ENCODE measurements at places on chromosomes 3 and 15.
A peak's percentile ranks its signal among the peaks of the same experiment; 100 is the strongest.

DNA sequence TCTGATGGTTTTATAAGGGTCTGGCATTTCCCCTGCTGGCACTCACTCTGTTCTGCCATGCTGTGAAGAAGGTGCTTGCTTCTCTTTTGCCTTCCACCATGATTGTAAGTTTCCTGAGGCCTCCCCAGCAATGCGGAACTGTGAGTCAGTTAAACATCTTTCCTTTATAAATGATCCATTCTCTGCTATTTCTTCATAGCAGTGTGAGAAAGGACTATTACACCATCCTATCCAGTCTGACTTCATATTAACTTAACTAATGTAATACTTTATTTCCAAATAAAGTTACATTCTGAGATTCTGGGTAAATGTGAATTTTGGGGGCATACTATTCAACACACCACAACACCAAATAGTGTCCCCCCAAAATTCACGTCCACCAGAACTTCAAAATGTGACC lies 22.2 kb upstream of the MAP3K13 start:
- no peak for DNase-seq

GRCh38 chr15:78906316-78906620 lies 33.6 kb downstream of the MORF4L1 start:
- peak; percentile 93 for DNase-seq

DNA sequence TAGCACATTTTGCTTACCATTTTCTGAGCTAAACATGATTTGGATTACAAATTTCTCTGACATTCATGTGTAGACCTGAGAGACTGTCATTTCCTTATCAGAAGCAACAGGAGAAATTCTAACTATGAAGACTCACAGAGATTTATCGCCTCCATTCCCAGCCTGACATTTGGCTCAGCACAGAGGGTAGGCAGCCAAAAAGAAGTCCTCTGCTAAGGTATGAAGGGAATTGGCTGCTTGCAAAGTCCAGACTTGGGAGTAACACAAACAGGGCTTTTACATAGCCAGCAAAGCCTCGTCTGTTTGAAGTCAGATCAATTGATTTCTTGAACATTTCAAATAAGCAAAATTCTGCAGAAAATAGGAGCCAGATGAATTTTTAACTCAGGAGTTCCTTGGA lies 57.0 kb upstream of the CMSS1 start:
- no peak for DNase-seq

GRCh38 chr15:92050220-92050898 lies 196.9 kb downstream of the SLCO3A1 start:
- no peak for DNase-seq

DNA sequence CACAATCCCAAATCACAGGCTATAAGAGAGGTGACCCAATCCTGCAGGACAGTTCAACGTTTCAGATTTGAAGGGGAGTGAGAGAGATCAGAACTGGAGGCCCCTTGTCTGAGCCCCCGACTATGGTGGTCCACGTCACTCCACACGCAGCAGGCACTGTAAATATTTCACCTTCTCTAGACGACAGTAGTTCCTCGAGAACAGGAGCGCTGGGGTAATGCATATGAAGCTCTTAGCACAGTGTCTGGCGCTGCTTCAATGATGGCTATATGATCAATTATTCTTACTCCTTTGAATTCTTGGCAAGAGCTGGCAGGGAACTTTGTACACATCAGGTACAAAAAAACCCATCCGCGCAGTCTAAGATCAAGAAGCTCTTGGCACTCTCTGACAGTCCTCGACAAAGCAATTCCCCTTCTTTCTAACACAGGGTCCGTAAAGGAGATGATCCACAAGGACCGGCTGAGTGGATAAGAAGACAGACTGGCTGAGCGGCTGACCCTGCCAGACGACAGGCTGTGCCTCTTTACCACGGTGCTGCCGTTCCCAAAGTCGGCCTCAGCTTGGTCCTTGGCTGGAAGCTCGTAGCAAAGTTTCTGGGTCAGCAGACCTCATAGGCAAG lies 522 bp upstream of the NRROS start:
- DNase-seq, result no peak

- DNase-seq, result peak; percentile 95
These were observed 59.6 kb upstream of the TSC22D2 start for GRCh38 chr3:150348500-150348899.

- DNase-seq, result no peak
These were observed 143.5 kb upstream of the NECTIN3 start for GRCh38 chr3:110928016-110928662.

- peak; percentile 90 for DNase-seq
These were observed 263.8 kb downstream of the FEZF2 start for GRCh38 chr3:62109534-62109933.

DNA sequence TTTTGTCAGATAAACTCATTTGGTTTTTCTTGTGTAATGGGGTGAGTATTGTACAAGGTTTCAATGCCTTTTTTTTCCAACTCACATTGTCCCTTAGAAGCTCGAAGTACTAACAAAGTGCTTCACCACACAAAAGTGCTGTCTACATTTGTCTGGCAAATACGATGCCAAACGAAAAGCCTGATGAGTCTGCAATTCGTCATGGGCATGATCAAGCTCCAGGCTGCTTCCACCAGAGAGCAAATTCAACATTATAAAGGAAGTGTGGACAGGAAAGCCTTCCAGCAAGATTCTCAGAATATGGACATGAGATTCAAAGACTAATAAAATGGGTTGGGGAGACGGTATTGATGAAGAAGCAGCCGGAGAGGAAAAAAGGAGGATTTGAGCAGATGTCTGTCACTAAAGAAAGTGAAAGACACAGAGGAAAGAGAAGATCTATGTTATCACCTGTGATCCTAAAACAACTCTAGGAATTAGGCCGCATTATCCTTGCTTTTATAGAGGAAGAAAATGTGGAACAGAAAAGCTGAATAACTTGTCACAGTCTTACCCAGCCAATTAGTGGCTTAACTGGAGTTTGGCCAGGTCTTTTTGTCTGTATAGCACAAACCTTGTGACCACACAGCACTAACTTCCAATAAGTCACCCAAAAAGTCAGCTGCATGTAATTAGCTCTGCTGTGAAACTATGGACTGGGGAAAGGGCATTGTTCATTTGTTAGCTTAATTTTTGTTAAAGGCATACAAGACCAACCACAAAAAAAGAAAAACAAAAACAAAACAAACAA lies 494.8 kb downstream of the FHIT start:
- DNase-seq, result no peak

- no peak for DNase-seq
These were observed 199.7 kb downstream of the ARRDC4 start for GRCh38 chr15:98160236-98160635.

GRCh38 chr15:30973379-30973778 lies 18.0 kb downstream of the MTMR10 start:
- no peak for DNase-seq

GRCh38 chr3:154224866-154225265 lies 99.4 kb downstream of the DHX36 start:
- DNase-seq, result no peak

DNA sequence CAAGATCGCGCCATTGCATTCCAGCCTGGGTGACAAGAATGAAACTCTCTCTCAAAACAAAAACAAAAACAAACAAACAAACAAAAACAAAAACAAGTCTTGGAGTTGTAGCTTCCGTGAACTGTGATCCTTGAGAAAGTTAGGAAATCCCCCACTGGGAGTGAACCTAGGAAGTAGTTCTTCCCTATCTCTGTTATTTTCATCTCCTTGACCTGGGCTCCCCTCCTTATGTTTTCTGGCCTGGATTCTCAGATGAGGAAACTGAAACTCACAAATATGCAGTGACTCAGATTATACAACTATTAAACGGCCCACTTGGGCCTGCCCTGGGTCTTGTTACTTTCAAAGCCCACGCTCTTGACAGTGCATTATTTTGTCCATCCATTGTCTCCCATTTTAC lies 29.7 kb downstream of the SAXO2 start:
- DNase-seq, result peak; percentile 30

GRCh38 chr3:190826018-190826417 lies 36.5 kb downstream of the GMNC start:
- DNase-seq, result no peak

DNA sequence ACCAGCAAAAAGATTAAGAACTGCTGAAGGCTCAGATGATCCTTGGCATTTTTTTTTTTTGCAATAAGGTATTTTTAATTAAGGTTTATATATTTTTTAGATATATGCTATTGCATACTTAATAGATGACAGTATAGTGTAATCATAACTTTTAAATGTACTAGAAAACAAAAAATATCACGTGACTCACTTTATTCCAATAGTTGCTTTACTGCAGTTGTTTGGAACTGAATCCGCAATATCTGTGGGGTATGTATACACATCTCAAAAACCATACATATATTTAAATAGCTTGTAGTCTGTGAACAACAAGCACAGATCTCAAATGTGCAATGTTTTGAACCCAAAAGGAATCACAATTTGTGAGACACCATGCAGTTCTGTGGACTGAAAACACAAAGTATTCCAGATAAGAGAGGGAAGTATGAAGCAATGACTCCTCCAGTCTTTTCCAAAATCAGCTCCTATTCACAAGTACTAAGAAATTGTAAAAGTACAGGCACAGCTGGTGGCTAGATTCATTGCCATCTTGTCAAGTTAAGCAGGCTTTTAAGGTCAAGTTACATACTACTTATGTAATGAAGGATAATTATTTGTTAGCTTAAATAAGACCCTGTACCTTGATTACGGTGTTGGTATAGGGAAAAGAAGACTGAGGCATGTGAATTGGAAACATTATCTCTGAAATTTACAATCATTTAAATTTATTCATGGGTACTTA lies 331.1 kb downstream of the TBC1D5 start:
- DNase-seq, result no peak

- peak; percentile 49 for DNase-seq
These were observed 186.1 kb downstream of the FMN1 start for GRCh38 chr15:33008284-33008995.

GRCh38 chr3:190865828-190866227 lies 3.3 kb upstream of the GMNC start:
- peak; percentile 52 for DNase-seq

DNA sequence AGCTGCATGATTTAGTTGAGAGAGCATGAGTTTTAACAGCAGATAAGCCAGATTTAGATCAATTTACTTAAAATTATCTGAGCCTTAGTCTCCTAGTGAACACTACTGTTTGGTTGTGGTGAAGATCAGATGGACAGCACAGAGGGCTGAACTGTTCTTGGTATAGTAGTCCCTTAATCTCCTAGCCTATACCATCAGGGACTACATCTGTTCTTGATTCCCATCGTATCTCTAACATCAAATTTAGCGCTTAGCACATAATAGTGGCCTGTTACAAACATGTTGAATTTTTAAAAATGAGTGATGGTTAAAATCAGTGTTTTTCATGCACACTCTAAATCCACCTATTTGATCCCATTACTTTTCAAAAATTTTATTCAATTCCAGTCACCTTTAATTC lies 507.7 kb downstream of the GRM7 start:
- DNase-seq, result no peak

- no peak for DNase-seq
These were observed 25.1 kb downstream of the SYNPR start for GRCh38 chr3:63303238-63303637.

DNA sequence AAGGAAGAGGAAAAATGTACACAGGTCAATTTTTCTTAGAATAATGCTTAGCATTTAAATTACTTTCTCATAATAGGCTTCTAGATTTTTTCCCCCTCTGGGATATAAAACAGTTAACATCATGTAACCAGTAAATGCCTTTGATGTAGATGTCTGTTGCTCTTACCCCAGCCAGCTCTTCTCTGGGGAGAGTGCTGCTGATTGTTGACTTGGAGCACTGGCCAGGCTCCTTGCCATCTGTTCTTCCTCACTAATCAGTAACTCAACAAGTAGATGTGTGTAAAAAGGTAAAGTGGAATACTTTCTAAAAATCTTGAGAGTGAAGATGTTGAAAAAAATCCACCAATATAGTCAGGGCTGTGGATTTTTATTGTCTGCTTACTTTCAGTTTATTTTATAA lies 42.2 kb downstream of the RIOX2 start:
- no peak for DNase-seq

- DNase-seq, result no peak
These were observed 25.1 kb upstream of the FSIP1 start for GRCh38 chr15:39807791-39808190.

- DNase-seq, result no peak
These were observed 17.8 kb downstream of the EDEM1 start for GRCh38 chr3:5205165-5205941.

DNA sequence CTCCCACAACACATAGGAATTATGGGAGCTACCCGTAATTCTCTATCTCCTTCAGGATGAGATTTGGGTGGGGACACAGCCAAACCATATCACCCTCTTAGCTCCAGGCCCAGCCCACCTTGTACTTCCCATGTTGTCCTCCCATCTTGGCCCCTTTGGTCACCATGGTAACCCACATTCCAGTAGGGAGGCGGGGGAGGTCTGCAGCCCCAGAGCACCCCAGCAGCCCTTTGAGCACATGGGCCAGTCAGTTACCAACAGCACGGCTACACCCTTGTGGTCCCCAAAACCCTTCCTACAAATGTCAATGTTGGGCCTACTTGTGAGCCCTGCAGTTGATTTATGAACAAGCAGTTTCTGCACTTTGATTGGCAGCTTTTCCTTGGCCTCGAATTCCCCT lies 84.5 kb downstream of the LRRK1 start:
- no peak for DNase-seq

DNA sequence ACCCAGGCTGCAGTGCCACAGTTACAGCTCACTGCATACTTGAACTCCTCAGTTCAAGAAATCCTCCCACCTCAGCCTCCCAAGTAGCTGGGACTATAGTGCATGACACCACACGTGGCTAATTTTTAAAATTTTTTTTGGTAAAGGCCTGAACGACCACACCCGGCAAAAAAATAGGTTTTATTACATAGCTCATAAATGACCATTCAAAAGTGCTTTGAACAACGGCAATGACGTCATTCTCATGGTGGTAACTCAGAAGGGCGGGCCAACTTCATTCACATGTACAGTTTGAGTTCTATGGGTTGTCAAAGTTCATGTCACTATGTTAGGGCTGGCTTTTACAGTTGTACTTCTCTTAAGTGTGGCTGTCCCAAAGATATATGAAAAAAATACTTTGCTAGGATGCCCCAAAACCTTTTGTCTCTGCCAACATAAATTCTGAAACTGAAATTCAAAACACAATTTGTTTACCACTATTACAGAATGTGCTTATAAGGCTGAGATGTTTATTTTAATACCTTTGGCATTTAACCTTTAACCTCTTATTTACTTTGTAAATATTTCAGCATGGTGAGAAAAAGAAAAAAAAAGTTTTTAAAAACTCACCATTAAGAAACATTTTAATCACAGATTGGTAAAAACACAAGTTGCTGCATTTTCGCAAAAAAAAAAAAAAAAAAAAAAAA lies 6.2 kb downstream of the MYO1E start:
- DNase-seq, result peak; percentile 40
